ENCODE measurements at places on chromosomes 7 and 10. TPM values are rescaled to one million over a fixed set of nuclear protein-coding genes. Genes with fewer than 3 reads are reported as not detected.

The TET1 gene
- 7.1 TPM for total RNA-seq

The ACSM6 gene
- total RNA-seq, result not detected

The LIPK gene
- not detected for total RNA-seq

The SSC4D gene
- 6.0 TPM for total RNA-seq

The UCN3 gene
- not detected for total RNA-seq
